ENCODE measurements at places on chromosomes 1 and 21.

DNA sequence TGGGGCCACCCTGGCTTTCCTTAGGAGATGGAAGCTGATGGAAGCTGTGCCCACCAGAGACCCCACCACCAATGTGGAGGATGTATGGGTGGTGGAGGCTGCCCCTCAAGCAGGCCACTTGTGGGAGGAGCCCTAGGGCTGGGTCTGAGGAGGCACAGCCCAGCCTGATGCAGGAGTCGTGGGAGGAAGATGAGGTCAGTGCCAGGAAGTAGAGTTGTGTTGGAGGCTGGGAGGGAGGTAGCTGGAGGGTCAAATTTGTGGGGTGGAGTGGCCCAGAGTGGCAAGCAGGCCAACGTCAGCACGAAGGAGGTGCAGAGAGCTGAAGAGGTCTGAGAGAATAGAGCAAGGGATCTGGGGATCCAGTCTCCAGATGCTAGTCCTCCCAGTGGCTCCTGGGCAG is 119.0 kb upstream of the USP24 start:
- DNase-seq = no peak

DNA sequence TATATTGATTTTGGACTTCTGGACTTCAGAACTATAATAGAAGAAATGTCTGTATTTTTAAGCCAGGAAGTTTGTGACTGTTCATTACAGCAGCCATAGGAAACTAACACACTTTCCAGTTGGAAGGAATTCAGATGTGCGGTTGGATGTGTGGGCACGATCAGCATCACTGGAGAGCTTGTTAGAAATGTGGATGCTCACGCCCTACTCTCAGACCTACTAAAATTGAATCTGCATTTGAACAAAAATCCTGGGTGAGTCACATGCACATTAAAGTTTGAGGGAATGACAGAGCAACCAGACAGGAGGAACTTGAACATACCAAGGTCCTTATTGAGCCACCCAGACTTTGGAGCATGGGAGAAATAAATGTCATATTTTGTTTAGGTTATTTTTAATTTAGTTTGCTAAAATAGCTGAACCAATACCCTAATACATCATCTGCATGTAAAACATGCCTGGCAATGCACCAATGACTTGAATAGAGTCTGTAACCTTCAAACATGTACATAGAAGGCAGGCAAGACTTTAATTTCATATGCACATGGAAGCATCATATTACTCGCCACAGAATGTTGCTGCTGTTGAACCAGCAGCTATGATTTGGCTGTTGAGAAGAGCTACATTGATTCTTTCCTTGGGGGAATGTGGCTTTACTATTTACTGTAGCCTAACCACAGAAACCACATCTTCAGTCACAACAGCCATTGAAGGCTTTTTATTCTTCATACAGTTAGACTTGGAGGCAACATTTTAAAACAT is 346.2 kb downstream of the BARHL2 start:
- DNase-seq = no peak

DNA sequence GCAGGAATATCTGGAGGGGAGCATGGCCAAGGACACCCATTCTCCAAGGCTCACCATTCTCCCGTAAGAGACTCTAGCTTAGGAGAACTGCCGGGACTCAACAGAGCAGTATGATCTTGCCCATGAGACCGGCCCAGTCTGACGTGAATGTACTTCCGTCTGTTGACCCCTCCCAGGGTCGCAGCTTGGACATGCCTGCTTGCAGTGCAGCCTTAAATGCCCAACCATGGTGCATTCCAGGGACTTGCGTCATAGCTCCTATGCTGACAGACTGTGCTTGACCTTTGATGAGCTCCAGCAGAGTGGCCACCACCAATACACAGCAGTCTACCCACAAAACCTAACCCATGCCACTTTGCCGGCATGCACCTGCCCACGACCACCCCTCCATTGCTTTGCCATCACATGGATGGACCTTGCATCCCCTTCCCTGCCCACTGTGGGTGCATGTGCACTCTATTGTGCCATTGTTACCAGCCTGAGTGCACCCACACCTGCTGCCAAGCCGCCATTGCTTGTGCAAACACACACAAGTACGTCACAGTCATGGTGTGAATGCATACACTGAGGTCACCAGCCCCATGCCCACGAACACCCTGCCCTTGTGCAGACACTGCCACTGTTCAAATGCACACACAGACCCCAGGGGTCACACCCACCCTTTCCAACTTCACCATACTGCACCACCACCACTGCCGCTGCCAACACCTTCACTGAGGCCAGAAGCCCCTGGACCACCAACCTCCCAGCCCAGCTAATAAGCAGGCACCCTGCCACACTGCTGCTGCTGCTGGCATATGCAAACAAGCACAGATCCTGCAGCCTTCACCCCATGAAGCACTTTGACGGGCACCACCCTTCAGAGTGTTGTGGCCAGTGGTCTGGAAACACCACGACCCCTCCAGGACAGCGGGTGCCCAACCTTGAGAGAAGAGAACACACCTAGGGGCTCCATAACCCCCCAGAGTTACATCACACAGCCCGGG is 1141.3 kb downstream of the BRINP3 start:
- DNase-seq = no peak

DNA sequence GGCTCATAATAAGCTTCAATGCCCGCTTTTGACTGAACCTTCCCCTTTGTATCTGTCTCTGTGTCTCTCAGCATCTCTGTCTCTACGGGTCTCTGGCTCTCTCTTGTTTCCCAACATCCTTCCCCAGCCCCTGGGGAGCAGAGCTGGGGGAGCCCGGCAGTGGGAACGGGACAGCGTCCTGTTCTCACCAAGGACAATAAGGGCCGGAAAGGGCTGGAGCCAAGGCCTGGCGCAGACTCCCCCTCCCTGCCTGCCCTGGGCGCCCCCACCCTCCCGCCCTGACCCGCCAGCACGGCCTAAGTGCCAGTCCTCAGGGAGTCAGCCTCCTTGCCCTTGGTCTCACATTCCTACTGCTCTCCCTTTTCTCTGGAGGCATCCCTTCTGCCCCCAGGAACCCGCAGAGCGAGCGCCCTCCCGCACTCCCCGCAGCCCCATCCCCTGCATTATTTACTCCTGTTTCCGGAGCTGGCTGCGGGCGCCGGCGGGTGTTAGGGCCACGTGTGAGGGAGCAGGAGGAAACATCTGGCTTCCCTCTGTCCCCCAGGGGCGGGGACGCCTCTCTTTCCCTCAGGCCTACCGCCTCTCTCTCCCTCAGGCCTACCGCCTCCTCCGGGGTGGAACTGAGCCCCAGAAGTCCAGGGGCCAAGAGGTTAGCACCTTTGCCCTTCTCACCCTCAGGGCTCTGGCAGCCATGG is 6.5 kb downstream of the KRTCAP2 start:
- no peak for DNase-seq

DNA sequence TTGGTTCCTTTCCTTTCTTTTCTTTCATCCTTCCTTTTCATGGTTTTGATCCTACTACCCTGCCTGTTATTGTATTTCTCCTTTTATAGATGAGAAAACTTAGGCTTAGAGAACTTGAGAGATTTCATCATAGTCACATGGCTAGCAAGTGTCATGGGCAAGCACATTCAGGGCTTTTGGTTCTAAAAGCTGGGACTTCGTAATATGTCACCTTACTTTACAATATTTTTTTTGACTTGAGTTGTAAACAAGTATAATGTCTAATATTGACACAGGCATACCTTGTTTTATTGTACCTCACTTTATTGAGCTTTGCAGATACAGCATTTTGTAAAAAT is 70.7 kb downstream of the MTR start:
- DNase-seq = no peak

- DNase-seq = no peak
Measured at GRCh38 chr1:46180082-46180616, 3.9 kb upstream of the P3R3URF start.

Data from stimulated activated CD8-positive, alpha-beta memory T cell treated with anti-CD3 and anti-CD28 coated beads, Interleukin-4, amount 100 ng/mL, for 4 hours (primary cell).